ENCODE measurements at places on chromosomes 1 and 21.

GRCh38 chr21:38806153-38806941 is 618 bp downstream of the ETS2 start:
- peak; percentile 10 for DNase-seq

GRCh38 chr1:91098299-91098906 is 76.6 kb upstream of the ZNF644 start:
- DNase-seq, result no peak

DNA sequence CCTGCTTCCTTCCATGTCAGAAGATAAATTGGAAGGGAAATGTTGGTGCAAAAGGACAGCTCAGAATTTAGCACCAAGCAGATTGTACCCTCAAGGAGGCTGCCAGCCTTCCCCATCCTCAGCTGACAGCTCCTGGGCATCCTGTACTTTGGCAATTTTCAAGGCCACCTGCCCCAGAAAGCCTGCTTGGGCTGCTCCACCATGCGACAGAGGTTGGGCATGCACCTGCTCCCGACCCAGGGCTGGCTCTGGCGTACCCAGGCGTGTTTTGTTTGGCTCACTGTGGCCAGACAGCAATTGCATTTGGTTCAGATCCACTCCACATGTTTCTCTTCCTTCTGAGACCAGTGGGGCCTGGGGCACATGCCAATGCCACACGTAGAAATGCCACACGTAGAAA is 547.8 kb downstream of the NPHP4 start:
- no peak for DNase-seq

DNA sequence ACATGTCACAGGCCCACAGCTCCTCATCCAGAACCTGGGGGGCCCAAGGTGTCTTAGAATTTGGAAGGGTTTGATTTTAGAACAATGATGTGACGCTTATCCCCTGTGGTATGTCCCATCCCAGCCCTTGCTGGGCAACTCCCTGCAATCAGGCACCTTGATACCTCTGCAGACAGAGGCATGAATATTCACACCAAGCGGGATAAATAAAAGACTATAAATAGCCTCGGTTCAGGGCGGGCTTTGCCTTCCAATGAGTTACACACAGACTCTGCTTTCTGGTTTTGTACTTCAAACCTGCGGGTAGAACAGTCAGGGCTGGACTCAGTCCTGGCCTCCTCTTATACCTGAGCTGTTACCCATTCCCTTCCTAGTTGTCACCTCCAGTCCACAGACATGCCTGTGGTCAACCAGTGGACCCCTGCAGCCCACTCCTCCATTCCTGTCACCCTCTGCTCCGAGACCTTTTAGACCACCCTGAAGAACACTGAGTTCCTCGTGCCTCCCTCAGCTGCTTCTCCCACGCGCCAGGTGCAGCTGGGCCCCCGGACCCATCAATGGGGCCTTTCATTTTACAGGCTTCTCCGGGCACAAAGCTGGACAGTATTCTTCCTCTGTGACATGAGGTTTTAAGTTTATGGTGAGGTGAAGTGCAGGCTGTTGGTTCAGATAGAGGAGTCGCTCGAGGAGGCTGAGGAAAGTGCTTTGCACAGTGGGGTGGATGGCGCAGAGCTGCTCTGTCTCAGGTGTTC is 120.1 kb upstream of the TNR start:
- no peak for DNase-seq

DNA sequence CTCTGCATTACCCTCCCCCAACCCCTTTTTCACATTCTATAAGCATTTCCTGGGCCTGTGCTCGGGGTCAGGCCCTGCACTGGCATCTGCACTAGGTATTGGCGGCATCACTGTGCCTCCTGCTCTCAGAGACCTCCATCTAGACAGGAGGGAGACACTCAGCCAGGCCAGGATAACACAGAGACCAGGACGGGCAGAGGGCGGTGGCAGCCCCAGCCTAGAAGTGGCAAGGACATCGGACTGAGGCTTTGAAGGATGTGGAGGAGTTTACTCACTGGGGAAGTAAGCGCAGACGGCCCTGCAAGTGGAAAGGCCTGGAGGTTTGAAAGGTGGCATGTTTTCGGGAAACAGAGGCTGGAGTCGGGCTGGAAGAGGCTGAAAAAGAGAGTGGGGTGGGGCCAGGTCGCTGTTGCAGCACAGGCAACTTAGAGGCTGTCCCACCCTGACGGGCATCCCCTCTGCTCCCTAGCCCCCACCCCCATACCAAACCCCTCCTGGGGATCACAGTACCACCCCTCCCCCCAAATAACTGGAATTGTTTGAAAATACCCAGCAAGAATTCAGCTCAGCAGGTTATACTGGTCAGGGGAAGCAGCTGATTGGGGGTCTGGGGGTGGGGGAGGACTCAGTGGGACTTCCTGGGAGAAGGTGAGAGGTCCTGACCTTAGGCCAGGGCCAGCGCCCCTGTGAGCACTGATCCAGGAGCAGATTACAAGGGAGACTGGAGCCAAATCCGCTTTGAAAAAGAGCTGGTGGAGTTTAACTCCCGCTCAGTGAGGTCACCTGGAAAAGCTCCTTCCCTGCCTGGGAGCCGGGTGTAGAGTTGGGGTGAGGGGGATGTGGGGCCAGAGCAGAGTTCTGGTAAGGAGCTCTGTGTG is 121.8 kb upstream of the WNT4 start:
- no peak for DNase-seq

- no peak for DNase-seq
Observed at GRCh38 chr1:28113242-28113572, 24.8 kb upstream of the EYA3 start.

DNA sequence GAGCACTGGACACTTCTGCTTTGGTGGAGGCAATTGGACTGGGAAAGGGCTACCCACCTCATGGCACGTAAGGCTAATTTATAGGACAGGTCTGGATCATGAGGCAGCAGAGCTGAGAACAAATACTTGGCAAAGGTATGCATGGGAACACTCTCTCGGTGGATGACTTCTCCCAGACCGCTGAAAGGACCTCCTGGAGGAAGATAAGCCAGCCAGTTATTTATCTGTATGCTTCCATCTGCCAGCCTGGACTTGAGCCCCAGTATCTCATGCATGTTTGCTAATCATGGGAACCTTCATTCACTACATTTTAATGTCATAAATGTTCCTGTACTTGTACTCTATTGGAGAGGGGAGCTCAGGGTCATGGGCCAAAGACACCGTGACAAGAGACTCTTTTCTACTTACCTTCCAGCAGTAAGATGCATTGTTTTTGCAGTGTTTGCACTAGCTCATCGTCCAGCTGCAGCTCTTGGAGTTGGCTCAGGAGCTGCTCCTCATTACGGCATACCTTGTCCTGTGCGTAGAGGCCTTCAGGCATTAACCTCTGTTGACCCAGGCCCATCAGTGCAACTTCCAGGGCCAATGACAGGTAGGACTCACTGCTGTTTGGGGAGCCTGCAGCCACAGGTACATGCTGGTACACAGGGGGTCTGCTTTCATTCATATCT is 23.7 kb downstream of the UROD start:
- DNase-seq, result no peak

DNA sequence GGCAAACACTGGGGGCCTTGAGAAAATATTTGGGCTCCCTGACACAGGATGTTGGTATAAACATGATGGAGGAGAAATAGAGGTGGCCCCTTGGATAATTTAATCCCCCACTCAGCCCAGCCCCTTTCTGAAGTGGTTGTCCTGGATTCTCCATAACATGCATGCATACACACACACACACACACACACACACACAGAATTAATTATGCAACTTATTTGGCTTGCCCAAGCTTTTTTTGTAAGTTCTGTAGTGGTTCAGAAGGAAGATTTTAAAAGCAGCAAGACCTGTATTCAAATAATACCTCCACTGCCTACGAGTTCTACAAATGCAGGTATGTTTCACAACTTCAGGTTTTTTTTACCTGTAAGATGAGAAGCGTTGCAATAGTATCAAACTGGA is 15.0 kb downstream of the ATF3 start:
- DNase-seq, result no peak

DNA sequence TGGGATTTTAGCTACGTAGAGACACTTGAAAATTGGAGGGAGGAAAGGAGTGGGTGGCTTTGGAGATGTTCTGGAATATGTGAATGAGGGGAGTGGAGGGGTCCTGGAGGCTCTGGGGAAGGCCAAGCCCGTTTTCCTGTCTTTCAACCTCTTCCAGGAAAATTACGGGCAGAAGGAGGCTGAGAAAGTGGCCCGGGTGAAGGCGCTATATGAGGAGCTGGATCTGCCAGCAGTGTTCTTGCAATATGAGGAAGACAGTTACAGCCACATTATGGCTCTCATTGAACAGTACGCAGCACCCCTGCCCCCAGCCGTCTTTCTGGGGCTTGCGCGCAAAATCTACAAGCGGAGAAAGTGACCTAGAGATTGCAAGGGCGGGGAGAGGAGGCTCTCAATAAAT is 442 bp upstream of the RUSC1 start:
- DNase-seq, result no peak

GRCh38 chr1:12315146-12315545 is 85.3 kb downstream of the VPS13D start:
- no peak for DNase-seq

- no peak for DNase-seq
Observed at GRCh38 chr1:62457955-62458354, 21.1 kb downstream of the USP1 start.

DNA sequence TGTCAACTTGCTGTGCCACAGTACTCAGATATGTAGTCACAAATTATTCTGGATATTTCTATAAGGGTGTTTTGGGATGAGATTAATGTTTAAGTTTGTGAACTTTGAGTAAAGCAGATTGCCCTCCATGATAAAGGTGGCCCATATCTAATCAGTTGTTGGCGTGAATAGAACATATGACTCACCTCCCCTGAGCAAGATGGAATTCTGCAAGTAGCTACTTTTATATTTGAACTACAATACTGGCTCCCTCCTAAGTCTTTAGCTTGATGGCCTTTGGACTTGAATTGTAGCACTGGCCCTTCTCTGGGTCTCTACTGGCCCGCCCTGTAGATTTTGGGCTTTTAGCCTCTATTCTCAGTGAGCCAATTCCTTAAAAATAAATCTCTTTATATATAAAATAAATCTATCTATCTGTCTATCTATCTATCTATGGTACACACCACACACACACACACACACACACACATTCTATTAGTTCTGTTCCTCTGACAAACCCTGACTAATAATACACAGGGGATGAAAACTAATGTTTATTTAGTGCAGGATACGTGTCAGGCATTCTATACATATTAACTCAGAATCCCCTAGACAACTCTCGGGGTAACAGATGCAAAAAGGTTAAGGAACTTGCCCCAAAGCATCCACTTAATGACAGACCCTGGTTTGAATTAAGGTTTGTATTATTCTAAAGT is 37.9 kb upstream of the PDC start:
- no peak for DNase-seq

DNA sequence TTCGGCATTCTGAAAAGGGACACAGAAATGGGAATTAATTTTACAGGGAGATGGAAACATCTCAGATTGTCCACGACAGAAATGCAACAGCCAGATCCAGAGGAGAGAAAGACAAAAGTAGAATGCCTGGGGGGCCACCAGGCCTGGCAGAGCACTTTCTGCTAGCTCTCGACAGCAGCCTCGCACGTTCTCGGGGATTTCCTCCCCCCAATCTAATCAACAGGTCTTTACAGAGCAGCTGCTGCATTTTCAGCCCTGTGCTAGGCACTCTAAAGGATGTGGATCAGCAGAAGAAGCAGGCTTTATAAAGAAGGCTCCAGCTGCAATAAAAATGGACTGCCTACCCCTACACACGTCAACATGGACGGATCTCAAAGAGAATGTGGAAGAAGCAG is 10.6 kb downstream of the CSRP1 start:
- no peak for DNase-seq

DNA sequence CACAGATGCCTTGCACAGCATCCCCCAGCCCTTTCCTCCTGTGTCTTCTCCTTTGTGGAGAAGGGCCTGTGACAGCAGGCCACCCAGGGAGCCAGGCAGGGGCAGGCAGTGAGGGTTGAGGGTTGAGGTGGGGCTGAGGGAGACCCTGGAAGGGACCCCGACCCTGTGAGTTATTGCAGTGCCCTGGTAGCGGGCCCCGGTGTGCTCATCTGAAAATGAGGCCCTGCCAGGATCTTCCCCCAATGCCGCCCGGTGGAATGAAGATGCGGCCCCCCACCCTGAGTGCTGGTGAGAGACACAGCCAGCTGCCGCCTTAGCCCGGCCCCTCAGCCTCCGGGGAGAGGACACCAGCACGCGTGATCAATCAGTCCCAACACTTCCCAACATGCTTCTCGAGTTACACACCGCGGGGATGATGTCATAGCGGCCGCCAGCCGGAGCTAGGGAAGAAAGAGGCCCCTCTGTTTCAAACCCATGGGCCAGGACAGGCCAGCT is 36.2 kb upstream of the ACTRT2 start:
- DNase-seq, result peak; percentile 0

GRCh38 chr1:28087614-28088167 is 719 bp downstream of the EYA3 start:
- DNase-seq, result no peak

- peak; percentile 66 for DNase-seq
Observed at GRCh38 chr1:154474802-154475201, 27.2 kb upstream of the TDRD10 start.

DNA sequence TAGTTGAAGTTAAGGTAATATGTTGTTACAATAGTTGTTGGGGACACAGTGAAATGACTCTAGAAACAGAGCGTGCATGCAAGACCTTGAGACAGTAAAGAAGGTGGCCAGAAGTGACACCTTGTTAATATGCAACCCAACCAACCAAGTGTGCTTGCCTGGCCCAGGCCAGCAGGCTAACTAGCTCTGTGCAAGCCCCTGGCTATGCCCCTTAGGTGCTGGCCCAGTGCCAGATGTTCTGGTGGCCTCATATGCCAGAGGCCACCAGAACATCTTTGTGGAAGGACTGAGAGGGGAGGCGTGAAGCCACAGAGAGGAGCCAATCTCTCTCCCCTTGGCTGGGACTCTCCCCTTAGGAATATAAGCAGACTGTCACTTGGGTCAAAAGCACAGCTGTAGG is 111.2 kb upstream of the JUN start:
- DNase-seq, result no peak

GRCh38 chr21:39489380-39489924 is 37.7 kb downstream of the SH3BGR start:
- DNase-seq, result no peak

DNA sequence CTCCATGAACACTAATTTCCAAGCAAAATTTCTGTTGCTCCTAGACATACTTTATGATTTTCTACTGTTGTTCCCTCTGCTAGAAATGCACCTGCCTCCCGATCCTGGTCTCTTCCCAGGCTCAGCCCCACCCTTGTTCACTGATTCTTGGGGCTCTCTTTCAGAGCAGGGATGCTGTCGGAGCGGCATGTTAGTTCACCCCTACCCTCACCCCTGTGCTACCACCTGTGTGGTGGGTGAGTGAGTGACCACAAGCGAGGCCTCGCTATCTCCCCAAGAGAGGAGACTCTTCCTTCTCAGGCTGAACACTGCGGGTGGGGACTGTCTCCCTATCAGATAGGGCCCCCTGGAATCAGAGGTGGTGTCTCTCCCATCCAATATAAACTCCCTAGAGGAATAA is 4.9 kb upstream of the S100A8 start:
- DNase-seq, result no peak

- no peak for DNase-seq
Observed at GRCh38 chr1:229485318-229485717, 22.8 kb downstream of the NUP133 start.

GRCh38 chr1:23816906-23817305 is 8.3 kb downstream of the HMGCL start:
- DNase-seq, result no peak

GRCh38 chr1:56081173-56081572 is 498.2 kb downstream of the PLPP3 start:
- peak; percentile 91 for DNase-seq

- DNase-seq, result peak; percentile 36
Observed at GRCh38 chr1:171286032-171286705, 27.8 kb upstream of the FMO4 start.

All from fibroblast of lung (primary cell).